Endothelial cell (in vitro differentiated cells): ENCODE measurements at places on chromosomes 7 and 10. TPM values are rescaled to one million over a fixed set of nuclear protein-coding genes. Genes with fewer than 3 reads are reported as not detected.

Gene GAD2
- 0.90 TPM for total RNA-seq

Gene RNLS
- 6.0 TPM for total RNA-seq

Gene LRIT1
- total RNA-seq, result not detected

DNA sequence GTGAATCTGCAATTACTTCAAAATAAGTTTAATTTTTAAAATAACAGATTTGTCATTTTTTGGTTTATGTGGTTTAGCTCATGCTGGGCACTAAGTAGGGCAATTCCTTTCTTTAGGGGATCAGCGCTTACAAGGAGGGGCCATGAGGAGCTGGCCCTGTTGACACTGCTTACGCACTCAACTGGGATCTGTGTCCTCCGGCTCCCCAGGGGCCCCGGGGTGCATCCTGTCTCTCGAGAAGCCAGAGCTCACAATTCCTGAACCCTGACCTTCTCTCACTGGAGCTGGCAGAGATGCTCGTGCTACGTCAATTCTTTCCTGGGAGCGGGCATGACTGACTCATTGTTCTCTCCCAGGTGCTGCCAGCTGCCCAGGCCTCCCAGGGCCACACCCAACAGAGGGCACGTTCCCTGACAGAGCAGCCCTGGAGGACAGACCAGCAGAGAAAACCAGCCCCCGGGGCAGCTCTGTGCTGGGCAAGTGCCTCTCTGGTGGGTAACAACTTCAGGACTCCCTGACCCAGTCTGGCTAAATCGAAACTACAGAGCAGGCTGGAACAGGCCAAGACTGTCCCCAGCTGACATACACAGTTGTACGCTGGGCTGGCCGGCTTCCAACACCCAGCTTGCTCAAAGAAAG is 36.8 kb downstream of the CTBP2 start:
- H3K27ac ChIP-seq, result no peak overlapping the region
- no peak for DNase-seq
- peaks cover 64% of the 10 kb centered on the region for H3K4me1 ChIP-seq
- no peaks in the 10 kb centered on the region for H3K27me3 ChIP-seq
- H3K4me3 ChIP-seq, result no peak overlapping the region
- peaks cover 29% of the 10 kb centered on the region for H3K36me3 ChIP-seq

DNA sequence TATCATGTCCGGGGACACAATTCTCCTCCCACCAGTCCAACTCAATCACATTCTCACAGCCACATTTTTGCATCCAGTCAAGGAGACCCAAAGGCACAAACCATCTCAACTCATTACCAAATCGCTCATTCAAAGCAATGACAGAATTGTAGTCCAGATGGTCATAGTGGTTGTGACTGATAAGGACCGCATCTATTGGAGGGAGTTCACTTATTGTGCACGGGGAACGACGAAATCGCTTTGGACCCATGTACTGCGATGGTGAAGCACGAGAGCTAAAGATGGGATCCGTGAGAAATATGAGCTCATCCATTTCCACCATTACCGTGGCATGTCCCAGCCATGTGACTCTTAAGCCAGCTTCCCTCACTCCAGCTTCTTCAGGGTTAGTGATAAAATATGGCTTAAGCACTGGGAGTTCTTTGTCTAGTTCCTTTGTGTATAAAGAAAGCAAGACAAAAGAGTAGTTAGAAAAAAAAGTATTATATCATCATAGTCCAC is 29.1 kb downstream of the NAPEPLD start:
- no peaks in the 10 kb centered on the region for H3K27me3 ChIP-seq
- peaks cover 3% of the 10 kb centered on the region for H3K36me3 ChIP-seq
- DNase-seq, result no peak
- no peak overlapping the region for H3K4me3 ChIP-seq
- H3K27ac ChIP-seq, result no peak overlapping the region

- peaks cover 27% of the 10 kb centered on the region for H3K4me1 ChIP-seq
- no peak for DNase-seq
- no peaks in the 10 kb centered on the region for H3K27me3 ChIP-seq
Measured at GRCh38 chr10:89122433-89123051, 84.6 kb downstream of the CH25H start.

DNA sequence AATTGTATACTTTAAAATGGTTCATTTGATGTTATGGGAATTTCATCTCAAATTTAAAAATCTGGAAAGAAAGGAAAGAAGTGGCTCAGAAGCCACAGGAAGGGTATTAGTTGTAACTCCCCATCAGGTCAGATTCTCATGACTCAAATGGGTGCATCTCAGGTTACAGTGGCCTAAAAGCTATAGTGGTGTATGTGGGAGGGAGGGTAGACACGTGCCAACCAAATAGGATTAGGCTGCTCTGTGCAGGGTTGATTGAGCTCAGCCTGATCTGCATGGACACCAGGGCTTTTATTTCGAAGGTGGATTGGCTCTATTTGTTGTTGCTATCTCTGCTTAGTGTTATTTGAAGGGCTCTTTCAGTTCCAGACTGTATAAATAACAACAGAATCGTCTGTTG is 121.5 kb upstream of the PRR15 start:
- H3K4me3 ChIP-seq, result no peak overlapping the region
- H3K27me3 ChIP-seq, result no peaks in the 10 kb centered on the region
- H3K27ac ChIP-seq, result no peak overlapping the region
- no peaks in the 10 kb centered on the region for H3K36me3 ChIP-seq
- DNase-seq, result no peak

- H3K4me3 ChIP-seq, result no peak overlapping the region
- H3K27ac ChIP-seq, result no peak overlapping the region
- peaks cover 2% of the 10 kb centered on the region for H3K27me3 ChIP-seq
Measured at GRCh38 chr7:106893591-106893990, 28.5 kb downstream of the PIK3CG start.
